ENCODE measurements at places on chromosomes 12 and 14.

- no peak for DNase-seq
Observed at GRCh38 chr14:28061006-28061405, 705.6 kb upstream of the FOXG1 start.

- no peak for DNase-seq
Observed at GRCh38 chr12:38144049-38144448, 172.5 kb upstream of the ALG10B start.

DNA sequence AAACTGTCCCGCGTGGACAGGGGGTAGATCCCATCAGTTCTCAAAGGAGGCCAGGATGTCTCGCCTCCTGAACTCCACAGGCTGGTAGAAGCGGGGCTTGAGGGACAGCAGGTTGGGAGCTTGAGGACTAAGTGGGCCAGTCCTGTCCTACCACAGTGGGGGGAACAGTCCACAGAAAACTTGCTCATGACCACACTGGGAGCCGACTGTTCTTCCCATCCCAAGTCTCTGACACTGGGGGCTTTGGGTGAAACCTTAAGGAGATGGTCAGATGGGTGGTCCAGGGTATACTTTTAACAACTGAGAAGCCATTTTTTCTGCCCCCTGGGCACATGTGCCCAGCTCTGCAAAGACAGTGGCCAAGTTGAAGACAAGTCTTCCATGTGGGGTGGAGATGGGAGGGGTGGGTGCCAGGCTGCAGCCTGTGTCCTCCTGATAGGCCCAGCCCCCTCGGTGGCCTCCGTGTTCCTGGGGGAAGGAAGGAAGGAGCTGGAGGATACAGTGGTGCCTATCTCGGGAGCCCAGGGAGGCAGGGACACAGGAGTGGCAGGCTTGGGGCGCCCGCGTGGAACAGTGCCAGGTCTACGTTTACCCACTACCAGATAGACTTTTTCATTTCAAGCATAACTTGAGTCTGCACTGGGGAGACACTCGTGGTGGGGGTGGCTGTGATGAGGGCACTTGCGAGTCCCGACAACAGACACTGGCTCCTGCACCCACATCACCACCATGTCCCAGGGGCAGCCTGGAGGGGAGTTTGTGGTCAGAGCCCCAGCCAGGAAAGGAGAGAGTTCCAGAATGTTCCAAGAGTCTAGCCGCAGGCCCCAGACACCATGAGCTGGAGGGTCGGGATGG lies 14.7 kb downstream of the RHOF start:
- no peak for DNase-seq

DNA sequence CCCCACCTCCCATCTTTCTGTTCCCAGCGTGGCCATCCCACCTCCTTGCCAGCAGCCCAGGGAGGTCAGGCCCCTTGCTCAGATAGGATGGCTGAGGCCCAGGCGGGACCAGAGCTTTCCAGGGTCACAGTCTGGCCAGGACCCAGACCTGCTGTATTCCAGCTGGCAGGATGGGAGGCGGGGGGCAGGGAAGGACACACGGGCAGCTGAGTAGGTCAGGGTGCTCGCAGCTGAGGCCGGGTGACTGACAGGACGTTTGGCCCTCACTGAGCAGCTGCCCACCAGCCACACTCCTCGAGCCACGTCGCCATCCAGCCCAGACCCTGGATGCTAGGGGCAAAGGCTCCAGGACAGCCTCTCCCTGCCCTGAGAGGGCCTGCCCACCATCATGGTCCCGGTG lies 4.0 kb downstream of the NUDT14 start:
- DNase-seq, result no peak

DNA sequence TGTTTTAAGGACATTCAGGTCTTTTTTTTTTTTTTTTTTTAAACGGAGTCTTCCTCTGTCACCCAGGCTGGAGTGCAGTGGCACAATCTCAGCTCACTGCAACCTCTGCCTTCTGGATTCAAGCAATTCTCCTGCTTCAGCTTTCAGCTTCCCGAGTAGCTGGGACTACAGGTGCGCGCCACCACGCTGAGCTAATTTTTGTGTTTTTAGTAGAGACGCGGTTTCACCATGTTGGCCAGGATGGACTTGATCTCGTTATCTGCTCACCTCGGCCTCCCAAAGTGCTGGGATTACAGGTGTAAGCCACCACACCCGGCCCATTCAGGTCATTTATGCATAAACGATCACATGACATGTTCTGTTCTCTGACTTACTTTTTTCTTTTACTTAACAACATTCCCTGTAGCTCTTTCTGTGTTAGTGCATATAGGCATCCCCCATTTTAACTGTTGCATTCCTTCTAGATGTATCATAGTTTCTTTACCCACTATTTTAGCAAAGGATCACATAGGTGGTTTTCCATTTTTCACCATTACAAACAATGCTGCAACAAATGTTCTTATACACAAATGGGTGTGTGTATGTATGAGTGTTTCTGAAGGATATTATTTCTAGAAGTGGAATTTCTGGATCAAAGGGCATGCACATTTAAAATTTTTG lies 74.2 kb downstream of the ARF6 start:
- no peak for DNase-seq
